MCF 10A (cell line): ENCODE measurements at places on chromosomes 2 and 18.

- DNase-seq = peak; percentile 57
Measured at GRCh38 chr2:186862869-186863709, 14.1 kb upstream of the ZSWIM2 start.

- no peak for DNase-seq
Measured at GRCh38 chr2:30960213-30960612, 153.0 kb upstream of the CAPN13 start.

DNA sequence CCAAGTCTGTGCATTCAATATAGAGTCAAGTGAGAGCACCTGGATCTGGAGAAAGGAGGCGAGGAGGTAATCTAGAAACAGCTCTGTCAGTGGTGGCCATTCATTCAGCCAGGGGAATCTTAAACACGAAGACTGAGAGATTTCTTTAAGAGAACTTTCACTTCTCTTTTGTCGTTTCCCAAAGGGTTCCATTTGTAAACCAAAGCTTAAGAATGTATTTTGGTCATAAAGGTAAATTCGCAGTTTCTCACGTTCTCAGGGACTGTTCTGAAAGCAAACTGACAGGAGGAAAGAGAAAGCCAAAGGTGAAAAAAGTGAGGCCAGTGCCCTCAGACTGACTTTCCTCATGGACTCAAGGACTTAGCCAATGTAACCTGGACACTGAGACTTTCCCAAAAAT lies 513.5 kb downstream of the CMPK2 start:
- DNase-seq = no peak

DNA sequence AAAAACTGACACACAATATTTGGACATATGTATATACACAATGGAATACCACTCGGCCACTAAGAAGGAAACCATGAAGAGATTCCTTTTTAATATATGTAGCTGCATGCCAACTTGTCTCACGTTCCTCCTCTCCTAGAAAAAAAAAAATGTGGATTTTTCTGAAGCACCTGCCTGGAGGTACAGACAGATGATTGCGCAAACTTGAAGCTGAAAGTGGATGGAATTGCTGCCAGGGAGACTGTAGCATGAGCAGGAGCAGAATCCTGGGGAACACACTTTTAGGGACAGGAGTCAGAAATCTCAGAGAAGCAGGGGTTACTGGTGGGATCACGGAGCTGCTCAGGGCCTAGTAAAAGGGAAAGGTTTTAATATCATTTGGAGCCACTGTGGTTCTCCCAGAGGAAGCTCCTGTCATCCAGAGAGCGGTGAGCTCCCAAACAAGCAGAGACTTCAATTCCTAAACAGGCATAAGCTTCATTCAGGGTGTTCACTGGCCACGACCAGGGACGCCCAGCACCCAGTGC lies 640 bp upstream of the SPR start:
- peak; percentile 47 for DNase-seq

DNA sequence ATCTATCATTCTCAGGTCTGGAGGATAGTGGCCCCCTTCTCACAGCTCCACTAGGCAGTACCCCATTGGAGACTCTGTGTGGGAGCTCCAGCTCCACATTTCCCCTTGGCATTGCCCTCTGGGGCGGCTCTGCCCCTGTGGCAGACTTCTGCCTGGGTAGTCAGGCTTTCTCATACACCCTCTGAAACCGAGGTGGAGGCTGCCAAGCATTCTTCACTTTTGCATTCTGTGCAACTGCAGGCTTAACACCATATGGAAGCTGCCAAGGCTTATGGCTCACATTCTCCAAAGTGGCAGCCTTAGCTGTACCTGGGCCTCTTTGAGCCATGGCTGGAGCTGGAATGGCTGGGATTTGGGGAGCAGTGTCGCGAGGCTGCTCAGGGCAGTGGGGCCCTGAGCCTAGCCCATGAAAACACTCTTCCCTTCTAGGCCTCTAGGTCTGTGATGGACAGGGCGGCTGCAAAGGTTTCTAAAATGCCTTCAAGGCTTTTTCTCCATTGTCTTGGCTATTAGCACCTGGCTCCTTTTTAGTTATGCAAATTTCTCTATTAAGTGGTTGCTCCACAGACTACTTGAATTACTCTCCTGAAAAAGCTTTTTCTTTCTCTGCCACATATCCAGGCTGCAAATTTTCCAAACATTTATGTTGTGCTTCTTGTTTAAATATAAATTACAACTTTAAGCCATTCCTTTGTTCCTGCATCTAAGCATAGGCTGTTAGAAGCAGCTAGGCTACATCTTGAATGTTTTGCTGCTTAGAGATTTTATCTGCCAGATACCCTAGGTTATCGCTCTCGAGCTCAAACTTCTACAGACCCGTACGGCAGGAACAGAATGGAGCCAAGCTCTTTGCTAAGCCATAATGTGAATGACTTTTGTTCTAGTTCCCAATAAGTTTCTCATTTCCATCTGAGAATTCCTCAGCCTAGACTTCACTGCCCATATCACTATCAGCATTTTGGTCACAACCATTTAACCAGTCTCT lies 206.5 kb downstream of the CPS1 start:
- no peak for DNase-seq

- DNase-seq = no peak
Measured at GRCh38 chr18:12088731-12089375, 4.8 kb upstream of the ANKRD62 start.

GRCh38 chr18:54671291-54671881 lies 80.3 kb downstream of the DYNAP start:
- DNase-seq = peak; percentile 59

- DNase-seq = peak; percentile 59
Measured at GRCh38 chr2:207530160-207531031, 634 bp downstream of the CREB1 start.

DNA sequence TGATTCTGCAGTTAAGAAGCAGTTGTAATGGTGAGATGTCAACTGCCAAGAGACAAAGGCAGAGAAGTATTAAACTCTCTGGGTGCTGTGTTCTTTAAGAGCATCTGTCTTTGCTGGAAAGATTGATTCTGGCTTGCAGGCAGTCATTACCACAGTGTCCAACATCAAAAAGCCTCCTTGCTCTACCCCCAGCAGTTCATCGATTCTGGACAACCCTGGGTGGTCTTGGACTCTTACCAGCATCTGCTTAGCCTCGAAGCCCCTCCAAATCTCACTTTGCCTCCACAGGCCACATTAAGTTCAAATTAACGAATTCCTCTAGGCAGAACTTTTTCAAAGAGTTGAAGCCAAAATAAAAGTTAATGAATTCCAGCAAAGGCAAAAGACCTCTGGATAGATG lies 1061.4 kb downstream of the TSN start:
- no peak for DNase-seq

DNA sequence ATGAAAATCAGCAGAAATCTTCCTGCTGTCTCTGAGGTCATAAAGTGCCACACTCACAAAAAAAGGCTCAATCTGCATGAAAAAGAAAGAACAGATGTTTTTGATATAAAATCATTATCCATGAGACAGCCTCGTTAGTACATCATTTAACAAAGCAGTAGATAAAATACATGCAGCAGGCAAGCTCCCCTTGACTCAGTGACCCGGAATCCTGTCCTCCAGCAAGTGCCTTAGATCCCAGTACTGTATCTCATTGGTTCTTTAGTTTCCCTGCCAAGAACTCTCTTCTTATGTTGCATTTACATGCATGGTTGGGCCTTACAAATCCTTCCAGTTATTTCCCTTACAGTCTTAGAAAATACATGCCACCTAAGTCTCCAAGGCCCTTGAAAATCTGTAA lies 148.9 kb upstream of the CCDC195 start:
- DNase-seq = no peak

GRCh38 chr2:113848758-113849415 lies 41.0 kb upstream of the ACTR3 start:
- peak; percentile 83 for DNase-seq

DNA sequence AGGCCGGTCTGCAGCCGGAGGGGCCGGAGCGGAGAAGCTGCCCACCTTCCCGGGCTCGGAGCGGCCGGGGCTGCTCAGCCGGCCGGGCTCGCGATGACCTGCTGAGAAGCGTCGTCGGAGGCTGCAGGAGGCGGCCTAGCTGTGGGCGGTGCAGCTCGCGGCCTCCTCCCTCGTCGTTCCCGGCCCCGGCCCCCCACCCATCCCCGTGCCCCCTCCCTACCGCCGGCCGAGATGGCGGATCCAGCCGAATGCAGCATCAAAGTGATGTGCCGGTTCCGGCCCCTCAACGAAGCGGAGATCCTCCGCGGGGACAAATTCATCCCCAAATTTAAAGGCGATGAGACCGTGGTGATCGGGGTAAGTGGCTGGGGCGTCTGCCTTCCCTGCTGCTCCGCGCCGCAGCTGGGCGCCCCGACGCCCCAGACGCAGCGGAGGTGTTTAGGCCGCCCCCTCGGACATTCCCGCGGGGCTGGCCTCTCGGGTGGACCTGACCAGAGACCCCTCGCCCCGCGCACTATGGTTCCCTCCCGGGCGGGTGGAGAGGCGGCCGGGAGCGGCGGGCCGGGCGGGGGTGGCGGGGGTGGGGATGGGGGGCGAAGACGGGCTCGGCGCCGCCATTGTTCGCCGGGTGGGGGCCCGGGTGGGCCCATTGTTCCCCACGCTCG lies 492 bp downstream of the KIF5C start:
- no peak for DNase-seq

DNA sequence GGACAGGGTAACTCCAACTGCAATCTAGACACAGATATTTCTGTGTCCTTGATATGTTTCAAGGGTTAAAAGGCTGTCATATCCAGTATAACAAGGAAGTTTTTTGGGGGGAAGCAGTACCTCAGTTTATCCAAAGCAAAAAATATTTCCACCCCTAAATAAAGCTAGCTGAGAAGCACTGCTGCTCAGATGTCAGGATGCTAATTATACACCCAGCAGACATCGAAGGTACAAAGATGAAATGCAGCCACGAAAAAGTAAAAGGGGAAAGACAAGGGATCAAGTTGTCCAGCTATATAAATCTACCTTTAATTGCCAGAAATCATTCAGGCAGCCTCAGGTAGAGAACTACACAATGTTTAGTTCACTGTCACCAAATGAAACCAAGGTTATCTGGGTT lies 26.2 kb downstream of the ELAC1 start:
- DNase-seq = no peak

GRCh38 chr2:241391892-241392665 lies 36.0 kb downstream of the FARP2 start:
- DNase-seq = peak; percentile 41
